ENCODE measurements at places on chromosomes 5 and 9.

DNA sequence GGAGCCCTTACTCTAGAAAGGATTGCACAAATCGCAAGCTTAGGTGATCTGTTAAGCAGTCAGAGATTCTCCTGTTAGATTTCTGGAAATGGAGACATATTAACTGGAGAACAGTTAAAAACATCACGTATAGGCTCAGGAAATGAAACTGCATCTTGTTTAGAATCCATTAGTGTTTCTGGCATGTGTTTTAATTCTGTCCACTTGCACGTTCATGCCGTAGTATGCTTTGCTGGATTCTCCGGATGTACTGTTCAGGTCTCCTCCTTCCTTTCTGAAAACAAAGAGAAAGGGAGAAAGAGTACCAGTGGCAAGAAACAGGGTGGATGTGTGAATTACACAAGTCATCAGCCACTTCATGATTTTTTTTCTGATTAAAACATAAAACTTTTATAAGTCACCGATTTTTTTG, 2.5 kb upstream of the RGMB start:
- no peak for DNase-seq

DNA sequence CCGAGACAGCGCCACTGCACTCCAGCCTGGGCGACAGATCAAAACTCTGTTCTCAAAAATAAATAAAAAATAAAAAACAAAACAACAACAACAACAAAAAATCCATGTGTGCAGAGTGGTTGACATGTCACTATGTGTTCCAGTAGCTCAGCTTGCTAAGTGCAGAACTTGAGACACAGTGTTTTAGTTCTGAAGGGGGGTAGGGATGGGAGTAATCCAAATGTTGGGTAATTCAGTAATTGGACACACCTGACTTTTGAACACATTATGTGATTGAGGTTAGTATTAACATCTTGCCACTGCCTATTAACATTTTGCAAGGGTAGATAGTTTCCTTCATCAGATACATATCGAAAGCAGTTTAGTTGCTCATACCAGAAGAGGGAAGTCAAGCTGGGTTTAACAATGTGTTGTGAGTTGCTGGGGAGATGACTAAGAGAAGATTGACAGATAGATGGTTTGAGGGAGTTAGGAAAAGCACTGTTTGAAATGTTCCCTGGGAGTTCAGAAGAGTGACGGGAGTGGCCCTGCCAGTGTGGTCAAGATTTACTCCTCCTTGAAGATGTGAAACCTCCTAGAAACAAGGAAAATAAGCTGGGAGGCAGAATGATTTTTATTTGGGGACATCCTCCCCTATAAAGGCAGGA, 928 bp downstream of the HACD4 start:
- no peak for DNase-seq

DNA sequence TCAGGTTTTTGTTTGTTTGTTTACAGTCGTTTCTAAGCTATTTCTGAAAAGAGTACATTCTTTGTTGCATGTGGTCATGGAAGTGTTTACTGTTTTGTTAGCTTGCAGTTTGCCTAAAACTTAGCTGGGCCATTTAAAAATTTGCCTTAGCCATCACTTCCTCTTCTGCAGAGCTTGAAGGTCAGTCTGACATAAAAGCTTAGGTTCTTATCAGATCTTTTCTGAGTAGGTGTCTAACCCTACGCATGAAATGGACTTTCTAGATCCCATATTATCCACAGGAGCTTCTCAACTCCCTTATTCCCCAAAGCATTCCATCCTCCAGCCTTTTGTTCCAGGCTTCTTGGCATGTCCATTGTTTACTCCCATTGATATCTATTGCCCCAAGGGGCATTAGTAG, 90.3 kb downstream of the AP3B1 start:
- no peak for DNase-seq

- DNase-seq, result no peak
Observed at GRCh38 chr5:1281038-1281882, 13.6 kb downstream of the TERT start.

DNA sequence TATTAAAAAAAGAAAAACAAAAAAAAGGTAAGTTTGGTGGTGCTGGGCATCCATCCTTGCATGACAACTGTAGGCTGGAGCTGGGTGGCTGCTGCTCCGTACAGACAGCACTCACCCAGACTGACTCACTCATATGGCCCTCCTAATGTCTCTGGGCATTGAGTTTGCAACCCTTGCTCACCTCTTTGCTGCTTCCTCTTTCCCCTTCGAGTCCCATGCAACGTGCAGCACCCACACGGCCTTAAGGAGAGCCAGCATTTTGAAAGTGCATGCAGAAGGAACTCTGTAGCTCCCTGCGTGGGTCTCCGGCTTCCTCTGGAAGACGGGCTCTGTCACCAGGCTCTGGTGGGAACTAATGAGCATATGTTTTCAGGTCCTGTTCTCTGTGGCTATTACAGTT, 60.5 kb upstream of the ENTREP1 start:
- no peak for DNase-seq

- DNase-seq, result no peak
Observed at GRCh38 chr5:71899865-71900342, 180.8 kb downstream of the CARTPT start.

DNA sequence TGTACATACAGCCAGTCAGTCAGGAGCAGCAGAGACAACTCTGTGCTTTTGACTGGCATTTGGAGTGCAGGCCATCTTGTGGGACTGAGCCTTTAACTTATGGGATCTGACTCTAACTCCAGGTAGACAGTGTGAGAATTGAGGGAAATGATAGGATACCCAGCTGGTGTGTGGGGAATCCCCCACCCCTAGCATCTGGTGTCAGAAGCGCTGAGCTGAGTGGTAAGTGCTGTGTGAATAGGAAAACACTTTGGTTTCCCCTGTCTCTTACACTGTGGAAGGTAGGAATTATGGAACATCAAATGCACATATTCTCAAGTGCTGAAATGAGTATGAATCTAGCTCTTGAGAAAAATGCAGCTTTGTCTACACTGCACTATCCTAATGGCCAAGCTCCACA, 43.9 kb downstream of the CCDC125 start:
- no peak for DNase-seq

DNA sequence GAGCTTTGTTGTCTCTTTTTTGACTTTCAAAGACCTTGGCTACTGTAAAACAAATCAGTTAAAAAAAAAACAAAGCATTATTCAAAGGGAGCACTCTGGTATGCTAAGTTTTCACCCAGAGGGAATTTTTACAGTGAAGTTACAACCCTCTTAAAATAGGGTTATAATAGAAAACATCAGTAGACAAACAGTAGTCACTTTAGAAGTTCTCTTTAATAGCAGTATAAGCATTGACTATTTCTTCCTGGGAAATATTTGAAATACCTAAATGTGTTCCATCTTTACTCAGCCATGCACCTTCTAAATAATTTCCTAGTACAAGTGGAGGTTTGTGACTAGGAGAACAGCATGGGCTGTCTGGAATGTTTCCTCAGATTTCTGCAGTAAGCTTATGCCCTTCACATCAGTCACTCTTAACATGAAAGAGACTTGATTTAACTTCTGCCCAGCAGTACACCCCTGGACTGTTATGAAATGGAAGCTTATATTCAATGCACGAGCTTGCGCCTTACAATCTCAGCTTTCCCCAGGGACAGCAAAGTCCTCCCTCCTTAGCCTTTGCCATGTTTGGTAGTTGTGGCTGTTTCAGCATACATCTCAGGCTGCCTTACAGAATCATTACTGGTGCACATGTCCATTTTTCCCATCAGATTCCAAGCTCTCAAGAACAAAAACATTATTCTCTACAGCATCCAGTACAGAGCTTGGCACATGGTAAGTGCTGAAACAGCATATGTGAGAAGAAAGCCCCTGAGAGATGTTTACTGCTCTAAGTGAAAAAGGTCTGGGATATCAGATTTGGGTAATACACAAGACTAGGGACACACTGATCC, 191.5 kb downstream of the ZNF608 start:
- no peak for DNase-seq

- no peak for DNase-seq
Observed at GRCh38 chr5:158084292-158084691, 225.3 kb upstream of the CLINT1 start.

GRCh38 chr9:8674536-8674935, 875.0 kb upstream of the DMAC1 start:
- no peak for DNase-seq

DNA sequence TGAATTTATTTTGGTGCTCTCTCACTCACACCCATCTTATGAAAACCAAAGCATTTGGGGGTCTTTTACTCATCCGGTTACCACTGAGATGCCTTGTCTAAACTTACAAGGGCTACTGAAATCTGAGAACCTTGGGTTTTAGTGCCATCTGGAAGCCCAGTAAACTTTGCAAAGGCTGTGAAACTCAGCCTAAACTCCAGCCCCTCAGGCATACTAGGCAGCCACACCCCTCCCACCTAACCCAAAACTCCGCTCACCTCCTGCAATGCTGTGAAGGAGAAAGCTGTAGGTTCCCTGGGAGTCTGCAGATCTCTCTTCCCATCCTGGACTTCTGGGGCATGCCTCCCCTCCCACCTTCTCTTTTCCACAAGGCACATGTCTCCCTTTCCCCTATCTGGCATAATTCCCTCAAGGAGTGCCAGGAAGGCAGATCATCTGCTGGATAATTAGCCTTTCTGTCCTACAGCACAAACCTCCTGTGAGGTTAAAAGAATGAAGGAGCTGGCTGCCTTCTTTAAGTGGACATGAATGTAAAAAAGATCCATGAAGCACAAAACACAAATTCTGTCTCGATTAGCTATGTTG, 71.5 kb upstream of the ANXA1 start:
- DNase-seq, result no peak

DNA sequence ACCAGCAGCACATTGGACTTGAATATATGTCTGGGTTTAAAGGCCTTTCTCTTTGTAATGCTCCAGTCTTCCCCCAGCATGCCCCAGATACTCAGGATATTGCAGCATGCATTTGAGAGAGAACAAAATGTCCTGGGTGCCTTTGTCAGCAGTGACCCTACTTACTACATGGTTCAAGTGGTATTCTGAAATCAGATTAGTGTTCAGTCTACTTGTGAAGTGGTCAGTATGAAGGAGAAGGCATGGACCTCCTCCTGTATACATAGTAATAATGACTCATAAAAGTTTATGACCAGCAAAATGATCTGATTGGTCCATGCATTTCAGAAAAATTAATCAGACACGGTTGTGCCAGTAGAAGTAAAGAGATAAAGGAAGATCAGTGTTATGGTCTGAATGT, 25.4 kb downstream of the GPR21 start:
- no peak for DNase-seq

DNA sequence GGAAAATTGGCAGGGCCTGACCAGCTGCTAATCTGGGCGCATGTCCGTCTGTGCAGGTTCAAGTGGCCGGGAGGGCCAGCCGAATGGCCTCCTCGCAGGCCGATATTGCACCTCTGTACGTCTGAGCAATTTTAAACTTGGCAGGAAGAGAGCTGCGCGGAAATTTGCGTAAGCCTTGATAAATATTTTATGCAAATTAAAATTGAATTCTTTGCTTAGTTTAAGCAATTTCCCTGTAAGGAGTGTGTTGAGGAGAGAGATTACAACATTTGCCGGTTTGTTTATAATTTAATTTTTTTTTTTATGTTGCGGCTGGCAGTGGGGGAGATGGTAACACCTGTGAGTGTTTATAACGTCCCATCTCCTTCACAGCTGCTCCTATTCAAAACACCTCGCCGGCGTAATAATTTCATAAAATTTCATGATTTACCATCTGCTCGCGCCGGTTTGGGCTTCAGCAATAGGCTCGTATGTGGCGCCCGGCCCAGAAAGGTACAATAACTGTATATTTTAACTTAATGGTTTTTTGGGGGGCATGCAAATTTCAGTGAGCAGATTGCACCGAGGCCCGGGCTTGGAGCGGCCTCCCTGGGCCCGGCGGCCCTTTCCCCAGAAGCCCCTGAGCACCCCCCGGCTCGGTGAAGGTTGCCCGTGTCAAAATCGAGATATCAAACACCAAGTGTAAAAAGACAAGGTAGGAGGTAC, 269.4 kb upstream of the MVB12B start:
- no peak for DNase-seq

DNA sequence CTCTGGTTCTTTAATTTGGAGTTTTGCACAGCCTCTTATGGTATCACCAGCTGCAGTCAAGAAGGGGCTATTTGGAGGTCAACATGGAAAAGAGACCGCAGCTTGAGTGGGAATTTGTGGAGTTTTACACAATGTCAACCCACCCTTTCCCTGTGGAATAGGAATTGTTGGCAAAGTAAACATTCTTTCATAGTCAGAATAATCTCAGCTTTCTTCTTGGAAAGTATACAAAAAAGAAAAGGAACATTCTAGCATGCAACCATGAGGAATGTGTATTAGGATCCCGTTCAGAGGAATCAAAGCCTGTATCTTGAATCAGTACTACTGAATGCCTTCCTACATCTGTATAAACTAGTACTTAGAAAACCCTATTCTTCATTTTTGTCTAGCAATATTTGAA, 107.6 kb downstream of the LURAP1L start:
- DNase-seq, result no peak

DNA sequence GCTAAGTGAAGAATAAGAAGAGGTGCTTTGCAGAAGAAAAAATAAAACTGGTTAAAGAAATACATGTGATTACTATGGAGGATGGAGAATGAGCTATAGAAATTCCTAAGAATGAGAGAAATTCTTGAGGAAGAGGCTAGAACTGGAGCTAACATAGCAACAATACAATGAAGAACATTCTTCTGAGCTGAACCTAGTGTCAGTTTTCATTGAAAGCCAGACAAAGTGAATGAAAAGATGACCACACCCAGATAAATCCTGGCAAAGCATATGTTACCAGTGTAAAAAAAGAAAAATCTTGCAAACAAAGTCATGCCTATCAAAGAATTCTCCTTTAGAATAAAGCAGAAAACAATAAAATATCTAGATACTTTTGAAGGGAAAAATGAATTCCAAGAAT, 39.6 kb downstream of the SGCD start:
- no peak for DNase-seq

DNA sequence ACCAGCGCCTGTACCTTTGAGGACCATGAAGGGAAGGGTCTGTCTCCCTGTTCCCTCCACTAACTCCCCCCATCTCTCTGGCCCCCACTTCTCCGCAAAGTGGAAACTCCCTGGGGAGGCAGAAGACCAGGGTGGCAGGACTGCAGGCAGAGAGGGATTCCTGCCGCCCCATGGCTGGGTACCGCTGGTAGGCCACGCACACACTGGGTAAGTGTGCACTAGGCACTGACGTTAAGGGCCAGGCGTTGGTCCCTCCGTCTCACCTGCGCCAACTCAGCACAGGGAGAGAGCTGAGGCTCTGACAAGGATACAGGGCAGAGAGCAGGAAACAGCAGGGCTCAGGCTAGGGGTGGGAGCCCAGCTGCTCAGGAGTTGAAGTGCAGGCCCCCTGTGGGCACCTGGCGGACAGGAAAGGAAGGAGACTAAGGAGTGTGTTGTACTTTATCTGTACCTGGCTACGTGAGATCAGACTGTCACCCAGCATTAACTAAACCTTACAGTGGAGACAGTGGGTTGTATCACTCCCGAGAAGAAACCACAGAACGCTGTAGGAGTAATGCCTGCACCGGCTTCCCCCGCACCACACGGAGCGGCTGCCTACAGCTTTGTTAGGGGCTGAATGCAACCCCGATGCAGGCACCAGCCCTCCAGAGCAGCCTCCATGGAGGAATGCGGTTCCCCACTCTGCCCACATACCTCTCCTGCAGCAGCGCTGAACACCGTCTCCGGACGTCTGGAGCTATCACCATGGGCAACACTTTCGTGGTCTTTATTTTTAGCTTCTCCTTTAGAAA, 34.2 kb upstream of the CLPTM1L start:
- no peak for DNase-seq

- no peak for DNase-seq
Observed at GRCh38 chr5:64214132-64214531, 48.5 kb downstream of the RNF180 start.

GRCh38 chr5:142644127-142644526, 41.8 kb downstream of the FGF1 start:
- DNase-seq, result no peak

Measured in anterior cingulate cortex (tissue), 58 donors.